NCI-H460 (cell line): ENCODE measurements at places on chromosomes 2 and 18.

DNA sequence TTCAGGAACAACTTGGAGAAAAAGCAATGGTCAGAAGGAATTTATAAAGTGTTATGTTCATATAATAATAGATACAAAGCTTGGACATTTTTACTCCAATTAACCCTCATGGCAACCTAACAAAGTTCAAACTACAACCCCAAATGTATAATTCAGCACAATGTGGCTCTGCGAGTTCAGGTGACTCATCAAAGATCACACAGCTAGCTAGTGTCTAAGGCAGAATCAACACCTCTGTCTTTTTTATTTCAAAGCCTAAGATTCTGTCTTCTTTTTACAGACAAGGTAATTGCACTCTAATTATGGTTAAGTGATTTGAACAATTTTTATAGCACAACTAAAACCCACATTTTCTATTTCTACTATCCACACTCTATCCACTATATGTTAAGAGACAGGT, 90.5 kb downstream of the CHST9 start:
- DNase-seq, result no peak

GRCh38 chr2:11285499-11285898, 58.9 kb downstream of the ROCK2 start:
- DNase-seq, result no peak

- no peak for DNase-seq
These were observed 60.7 kb downstream of the TTC27 start for GRCh38 chr2:32688541-32688940.

GRCh38 chr2:47070920-47071824, 83.9 kb downstream of the STPG4 start:
- no peak for DNase-seq

- DNase-seq, result no peak
These were observed 211.4 kb downstream of the SH3RF3 start for GRCh38 chr2:109340381-109340780.

GRCh38 chr18:37405229-37405628, 160.4 kb downstream of the CELF4 start:
- DNase-seq, result no peak

- peak; percentile 5 for DNase-seq
These were observed 2005.9 kb upstream of the CELF4 start for GRCh38 chr18:39571511-39571910.

DNA sequence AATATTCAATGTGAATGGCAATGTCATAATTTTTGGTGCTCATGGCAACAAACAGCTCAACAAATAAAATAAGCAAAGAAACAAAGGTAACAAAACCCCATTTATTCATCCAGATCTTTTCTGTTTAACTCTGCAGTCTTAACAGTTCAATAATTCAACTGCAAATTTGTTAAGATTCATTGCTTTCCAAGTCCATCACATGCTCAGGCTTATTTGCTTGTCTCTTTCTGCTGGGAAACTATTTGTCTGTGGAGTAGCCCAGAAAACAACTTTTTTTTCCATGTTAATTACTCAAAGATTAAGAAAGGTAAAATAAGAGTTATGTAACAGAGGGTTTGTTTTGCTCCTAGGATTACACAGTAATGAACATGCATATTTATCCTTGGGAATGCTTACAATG, 92.6 kb upstream of the PNPT1 start:
- no peak for DNase-seq

GRCh38 chr2:189866296-189866695, 82.0 kb downstream of the PMS1 start:
- DNase-seq, result no peak

GRCh38 chr2:96505231-96505889, at the start of gene NEURL3:
Gene NEURL3, minus strand, starts transcription at chr2:96505357. Its CDS starts 71 bp downstream, at chr2:96505286.
- no peak for DNase-seq

- no peak for DNase-seq
These were observed 217.3 kb upstream of the ATP5MC3 start for GRCh38 chr2:175398848-175399247.

GRCh38 chr2:46569061-46569560, 89.7 kb downstream of the TMEM247 start:
- no peak for DNase-seq

- no peak for DNase-seq
These were observed 76.9 kb downstream of the MBP start for GRCh38 chr18:77055429-77056300.

DNA sequence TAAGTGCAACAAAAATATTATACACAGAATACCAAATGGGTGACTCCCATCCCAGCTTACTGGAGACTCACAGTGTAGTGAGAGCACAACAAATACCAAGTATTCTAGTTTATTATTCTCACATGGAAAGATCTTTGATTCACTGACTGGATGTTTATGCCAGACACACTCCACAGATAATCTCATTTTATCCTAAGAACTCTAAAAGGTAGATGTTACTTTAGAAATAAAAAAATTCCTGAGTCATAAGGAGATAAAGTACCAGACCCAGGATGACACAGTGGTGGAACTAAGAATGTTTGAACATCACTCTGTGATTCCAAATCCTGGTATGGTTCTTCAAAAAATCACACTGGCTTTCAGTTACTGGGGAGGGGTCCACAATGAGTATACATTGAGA, 136.2 kb downstream of the CDH2 start:
- DNase-seq, result no peak
